Osteocyte (in vitro differentiated cells): ENCODE measurements at places on chromosomes 3 and 15. TPM values are rescaled to one million over a fixed set of nuclear protein-coding genes. Genes with fewer than 3 reads are reported as not detected.

GRCh38 chr15:39282663-39283208, 298.1 kb upstream of the THBS1 start:
- no peaks in the 10 kb centered on the region for H3K27me3 ChIP-seq
- peaks cover 71% of the 10 kb centered on the region for H3K4me1 ChIP-seq
- no peak for DNase-seq
- H3K4me3 ChIP-seq: no peak overlapping the region

- peaks cover 1% of the 10 kb centered on the region for H3K4me1 ChIP-seq
- no peaks in the 10 kb centered on the region for H3K27me3 ChIP-seq
- H3K27ac ChIP-seq: no peak overlapping the region
- H3K36me3 ChIP-seq: peaks cover 7% of the 10 kb centered on the region
- no peak overlapping the region for H3K4me3 ChIP-seq
These were observed 12.9 kb downstream of the OPA1 start for GRCh38 chr3:193605876-193606275.

- H3K4me3 ChIP-seq: no peak overlapping the region
- no peak overlapping the region for H3K27ac ChIP-seq
- H3K4me1 ChIP-seq: peaks cover 28% of the 10 kb centered on the region
- H3K27me3 ChIP-seq: no peaks in the 10 kb centered on the region
These were observed 2.9 kb upstream of the DIS3L start for GRCh38 chr15:66290518-66290917.

- DNase-seq: no peak
- peak overlapping the region; percentile 91 for H3K4me3 ChIP-seq
- peaks cover 30% of the 10 kb centered on the region for H3K4me1 ChIP-seq
- peak overlapping the region; percentile 94 for H3K27ac ChIP-seq
These were observed 820 bp upstream of the HMCES start for GRCh38 chr3:129277829-129278271.

The TMEM41A gene
- 17.4 and 17.5 TPM in 2 replicates for total RNA-seq

The SIDT1 gene
- total RNA-seq: not detected in 2 replicates

DNA sequence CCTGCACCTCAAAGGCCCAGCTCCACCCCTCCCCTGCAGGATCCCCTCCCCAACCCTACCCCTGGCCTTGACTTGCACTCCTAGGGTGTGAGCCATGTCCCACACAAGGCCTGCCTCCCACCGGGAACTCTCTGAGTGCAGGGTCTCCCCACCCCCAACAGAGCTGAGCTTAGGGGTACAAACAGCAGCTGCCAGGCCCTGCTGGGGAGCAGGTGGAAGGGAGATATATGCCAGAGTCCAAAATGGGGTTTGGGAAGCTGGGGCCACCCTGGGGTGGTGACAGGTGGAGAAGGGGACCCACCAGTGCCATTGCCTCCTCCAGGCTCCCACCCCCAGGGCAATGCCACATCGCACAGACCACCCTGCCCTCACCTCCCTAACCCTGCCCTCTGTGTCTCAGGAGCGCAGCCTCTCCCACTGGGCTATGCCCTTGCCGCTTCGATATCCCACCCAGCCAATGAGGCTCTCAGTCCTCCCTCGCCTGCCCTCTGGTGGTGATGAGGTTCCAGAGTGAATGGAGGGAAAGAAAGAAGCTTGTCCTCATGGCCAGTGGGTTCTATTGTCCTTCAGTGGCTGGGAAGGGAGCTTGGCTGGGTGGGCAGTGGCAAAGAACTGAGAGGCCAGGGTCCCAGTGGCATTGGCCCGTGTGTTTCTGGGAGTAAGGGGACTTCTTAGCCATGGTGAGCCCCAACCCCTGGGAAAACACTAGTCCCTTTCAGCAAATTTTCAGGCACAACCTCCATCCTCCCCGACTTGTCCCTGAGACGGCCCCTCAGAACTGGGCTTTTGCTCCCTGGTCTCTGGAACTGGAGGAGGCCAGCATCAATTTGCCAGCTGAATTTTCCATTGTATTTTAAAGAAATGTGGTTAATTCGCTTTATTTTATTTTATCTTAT, 46.8 kb downstream of the CYP11A1 start:
- peak overlapping the region; percentile 99 for H3K27ac ChIP-seq
- peaks cover 48% of the 10 kb centered on the region for H3K4me1 ChIP-seq
- H3K36me3 ChIP-seq: no peaks in the 10 kb centered on the region
- no peak overlapping the region for H3K4me3 ChIP-seq
- H3K27me3 ChIP-seq: no peaks in the 10 kb centered on the region
- DNase-seq: no peak

DNA sequence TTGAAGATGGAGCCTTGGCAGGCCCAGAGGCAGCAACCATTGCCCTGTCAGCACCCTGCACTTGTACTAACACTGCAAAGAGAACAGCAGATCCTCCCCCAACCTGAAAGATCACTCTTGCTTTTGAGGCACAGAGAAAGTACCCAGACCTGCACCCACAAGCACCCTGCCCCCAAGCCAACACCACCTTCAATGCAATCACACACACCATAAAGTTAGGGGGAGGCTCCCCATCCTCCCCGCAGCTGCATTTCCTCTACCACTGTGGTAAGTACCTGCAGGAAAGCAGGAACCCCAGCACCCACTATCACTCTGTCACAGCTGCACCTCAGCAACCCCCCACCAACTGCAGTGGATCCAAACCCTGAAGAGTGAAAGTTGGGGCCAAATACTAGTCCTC, 12.0 kb downstream of the OR5K3 start:
- H3K27ac ChIP-seq: no peak overlapping the region
- no peaks in the 10 kb centered on the region for H3K36me3 ChIP-seq
- no peak for DNase-seq

The PAK6 gene
- not detected in 2 replicates for total RNA-seq

DNA sequence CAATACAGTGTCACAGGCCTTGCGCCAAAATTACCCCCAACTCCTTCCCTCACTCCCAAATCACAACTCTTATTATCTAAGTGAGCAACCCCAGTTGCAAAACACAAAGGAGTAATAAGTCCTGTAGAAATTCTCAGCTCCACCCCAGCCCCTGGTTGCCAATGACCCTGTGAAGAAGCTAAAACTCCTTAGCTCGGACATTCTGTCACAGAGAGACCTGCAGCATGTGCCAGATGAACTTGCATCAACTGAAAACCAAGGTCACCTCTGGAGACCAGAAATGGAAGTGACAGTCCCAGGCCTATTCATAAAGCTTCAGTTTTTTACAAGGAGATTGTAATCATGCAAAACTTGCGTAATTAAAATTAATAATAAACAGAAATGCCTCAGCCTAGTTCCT, 55.2 kb downstream of the RBPMS2 start:
- no peak for DNase-seq
- H3K36me3 ChIP-seq: no peaks in the 10 kb centered on the region
- peaks cover 1% of the 10 kb centered on the region for H3K4me1 ChIP-seq
- no peak overlapping the region for H3K4me3 ChIP-seq
- no peaks in the 10 kb centered on the region for H3K27me3 ChIP-seq

The AHSG gene
- not detected in 2 replicates for total RNA-seq

The KNSTRN gene
- 25.1 and 27.3 TPM in 2 replicates for total RNA-seq

DNA sequence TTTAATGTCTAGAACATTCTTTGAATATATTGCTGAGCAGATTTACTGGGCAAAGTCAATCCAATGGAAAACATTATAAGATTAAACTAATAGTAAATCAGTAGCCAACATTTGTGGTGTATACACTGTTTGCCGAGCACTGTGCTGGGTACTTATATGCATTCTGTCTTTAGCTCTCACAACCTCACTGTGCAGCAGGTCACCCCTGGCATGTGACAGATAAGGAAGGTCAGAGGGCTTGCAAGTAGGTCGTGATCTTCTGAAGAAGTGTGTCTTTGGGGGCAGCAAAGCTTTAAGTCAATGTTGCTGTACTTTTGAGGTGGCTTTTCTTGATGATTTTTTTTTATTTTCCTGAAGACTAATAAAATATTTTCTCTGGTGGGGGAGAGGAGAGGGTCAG, 62.2 kb downstream of the TCAIM start:
- H3K36me3 ChIP-seq: peaks cover 41% of the 10 kb centered on the region
- no peak for DNase-seq
- H3K27me3 ChIP-seq: no peaks in the 10 kb centered on the region
- H3K27ac ChIP-seq: no peak overlapping the region
- no peaks in the 10 kb centered on the region for H3K4me1 ChIP-seq
- no peak overlapping the region for H3K4me3 ChIP-seq

- peaks cover 21% of the 10 kb centered on the region for H3K27me3 ChIP-seq
- DNase-seq: no peak
These were observed 12.1 kb downstream of the FMN1 start for GRCh38 chr15:33182278-33182905.

The NEO1 gene
- 24.9 and 25.5 TPM in 2 replicates for total RNA-seq

The SPRED1 gene
- total RNA-seq: 33.7 and 40.9 TPM in 2 replicates

GRCh38 chr15:57545995-57546394, 45.7 kb upstream of the MYZAP start:
- peaks cover 8% of the 10 kb centered on the region for H3K27me3 ChIP-seq
- no peak overlapping the region for H3K4me3 ChIP-seq
- peaks cover 17% of the 10 kb centered on the region for H3K4me1 ChIP-seq
- H3K27ac ChIP-seq: no peak overlapping the region
- DNase-seq: no peak

DNA sequence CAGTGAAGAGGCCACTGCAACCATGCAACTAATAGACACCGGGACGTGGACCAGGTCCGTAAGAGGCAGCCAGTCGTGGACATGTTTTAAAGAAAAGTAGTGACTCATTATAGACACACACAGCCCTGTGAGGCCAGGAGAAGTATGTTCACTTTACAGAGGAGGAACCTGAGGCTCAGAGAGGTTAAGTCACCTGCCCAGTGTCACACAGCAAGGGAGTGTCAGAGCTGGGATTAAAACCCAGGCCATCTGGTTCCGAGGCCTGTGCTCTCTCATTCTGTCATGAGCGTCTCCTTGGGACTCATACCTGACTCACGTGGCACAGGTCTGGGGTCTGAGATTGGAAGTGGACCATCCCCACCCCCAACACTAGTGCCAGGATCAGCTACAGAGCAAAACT, 28.1 kb upstream of the GRIP2 start:
- no peaks in the 10 kb centered on the region for H3K4me1 ChIP-seq
- H3K27ac ChIP-seq: no peak overlapping the region
- H3K36me3 ChIP-seq: no peaks in the 10 kb centered on the region
- H3K4me3 ChIP-seq: no peak overlapping the region
- H3K27me3 ChIP-seq: peaks cover 45% of the 10 kb centered on the region
- no peak for DNase-seq

DNA sequence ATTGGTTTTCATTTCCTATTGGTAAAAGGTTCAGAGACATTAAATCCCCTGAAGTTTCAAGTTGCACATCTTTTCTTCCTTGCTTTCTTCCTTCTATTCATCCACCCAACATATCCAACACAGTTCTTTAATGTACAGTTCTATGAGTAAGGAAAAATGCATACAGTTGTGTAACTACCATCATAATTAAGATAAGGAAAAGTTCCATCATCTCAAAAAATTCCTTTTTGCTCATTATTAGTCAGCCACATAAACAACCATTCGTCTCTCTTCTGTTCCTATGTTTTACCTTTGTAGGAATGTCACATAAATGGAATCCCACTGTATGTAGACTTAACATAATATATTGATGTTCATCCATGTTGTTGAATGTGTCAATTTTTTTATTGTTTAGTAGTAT, 211.1 kb upstream of the ADAMTS9 start:
- H3K36me3 ChIP-seq: no peaks in the 10 kb centered on the region
- no peaks in the 10 kb centered on the region for H3K27me3 ChIP-seq
- H3K4me3 ChIP-seq: no peak overlapping the region

The BNC1 gene
- total RNA-seq: 3.2 TPM in 2 replicates

The GOLGA6A gene
- 0.21 TPM in 1 of 2 replicates, not detected in the other for total RNA-seq

DNA sequence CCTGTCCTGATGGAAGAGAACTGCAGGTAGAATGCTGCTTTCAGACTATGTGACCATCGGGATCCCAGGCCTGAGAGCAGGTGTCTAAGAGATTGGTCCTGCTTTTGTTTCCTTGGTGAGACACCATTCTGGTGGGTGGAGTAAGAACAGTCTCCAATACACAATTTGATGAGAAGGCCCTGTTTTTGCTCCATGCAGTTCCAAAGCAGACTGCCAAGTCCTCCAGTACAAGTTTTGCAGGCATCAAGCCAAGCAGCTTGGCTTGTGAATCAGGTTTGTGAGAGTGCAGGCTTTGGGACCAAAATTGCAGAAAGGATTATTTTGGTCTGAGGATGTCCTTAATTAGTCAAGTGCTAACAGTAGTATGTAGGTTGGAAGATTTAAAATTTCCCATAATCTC, 381.6 kb downstream of the FOXP1 start:
- H3K27ac ChIP-seq: no peak overlapping the region
- H3K4me1 ChIP-seq: peaks cover 21% of the 10 kb centered on the region
- peaks cover 8% of the 10 kb centered on the region for H3K36me3 ChIP-seq
- no peak overlapping the region for H3K4me3 ChIP-seq
- no peak for DNase-seq

- no peaks in the 10 kb centered on the region for H3K27me3 ChIP-seq
- DNase-seq: no peak
- H3K36me3 ChIP-seq: peaks cover 9% of the 10 kb centered on the region
- H3K27ac ChIP-seq: peak overlapping the region; percentile 52
These were observed 23.4 kb downstream of the BMF start for GRCh38 chr15:40085266-40085665.

The EIF1B gene
- total RNA-seq: 62.3 and 72.8 TPM in 2 replicates

- no peaks in the 10 kb centered on the region for H3K27me3 ChIP-seq
- H3K4me1 ChIP-seq: peaks cover 10% of the 10 kb centered on the region
- DNase-seq: no peak
- no peak overlapping the region for H3K27ac ChIP-seq
These were observed 44.9 kb upstream of the B3GALNT1 start for GRCh38 chr3:161150001-161150525.

- H3K36me3 ChIP-seq: no peaks in the 10 kb centered on the region
- no peak overlapping the region for H3K27ac ChIP-seq
- H3K4me1 ChIP-seq: peaks cover 8% of the 10 kb centered on the region
These were observed 65.7 kb upstream of the DGKG start for GRCh38 chr3:186427627-186428281.

DNA sequence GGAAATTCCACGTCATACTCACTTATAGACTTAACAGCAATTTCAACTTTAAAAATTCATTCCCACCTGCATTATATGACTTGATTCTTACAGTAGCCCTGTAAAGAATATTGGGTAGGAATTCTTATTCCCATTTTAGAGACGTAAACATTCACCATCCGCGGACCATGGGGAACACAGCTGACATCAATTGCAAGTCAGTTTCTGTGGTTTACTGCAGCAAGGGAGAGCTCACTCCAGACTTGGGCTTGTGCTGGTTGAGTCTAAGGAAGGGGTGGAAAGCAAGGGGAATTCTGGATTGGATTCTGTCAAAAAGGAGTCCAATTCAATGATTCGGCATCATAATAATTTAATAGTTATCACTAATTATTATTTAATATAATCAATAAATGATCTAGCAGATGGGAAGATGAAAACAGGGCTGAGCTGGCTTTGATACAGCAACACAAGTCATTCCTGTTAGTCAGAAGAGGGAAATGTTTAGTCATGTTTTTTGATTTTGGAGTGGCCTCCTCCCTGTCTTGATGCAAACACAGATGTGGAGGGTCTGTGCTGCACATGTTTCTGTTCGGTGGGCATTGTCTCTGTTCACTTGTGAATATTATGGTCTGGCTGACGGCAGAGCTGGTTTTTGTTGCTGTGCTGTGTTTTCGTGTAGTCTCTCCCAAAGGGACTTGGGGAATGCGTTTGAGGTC, 9.7 kb downstream of the LIPC start:
- H3K27me3 ChIP-seq: no peaks in the 10 kb centered on the region
- H3K4me3 ChIP-seq: no peak overlapping the region
- H3K4me1 ChIP-seq: peaks cover 45% of the 10 kb centered on the region
- no peak for DNase-seq
- peak overlapping the region; percentile 69 for H3K27ac ChIP-seq

GRCh38 chr3:72763751-72764440, 84.3 kb downstream of the SHQ1 start:
- no peak overlapping the region for H3K4me3 ChIP-seq
- peaks cover 5% of the 10 kb centered on the region for H3K4me1 ChIP-seq
- peaks cover 8% of the 10 kb centered on the region for H3K36me3 ChIP-seq
- no peak overlapping the region for H3K27ac ChIP-seq

- H3K4me3 ChIP-seq: no peak overlapping the region
- no peaks in the 10 kb centered on the region for H3K4me1 ChIP-seq
- no peaks in the 10 kb centered on the region for H3K27me3 ChIP-seq
- DNase-seq: no peak
- H3K27ac ChIP-seq: no peak overlapping the region
These were observed 50.2 kb downstream of the KLF15 start for GRCh38 chr3:126306888-126307482.
